ENCODE measurements at places on chromosomes 1 and 21.

- no peak for DNase-seq
These were observed 73.9 kb downstream of the PATJ start for GRCh38 chr1:61816191-61816590.

DNA sequence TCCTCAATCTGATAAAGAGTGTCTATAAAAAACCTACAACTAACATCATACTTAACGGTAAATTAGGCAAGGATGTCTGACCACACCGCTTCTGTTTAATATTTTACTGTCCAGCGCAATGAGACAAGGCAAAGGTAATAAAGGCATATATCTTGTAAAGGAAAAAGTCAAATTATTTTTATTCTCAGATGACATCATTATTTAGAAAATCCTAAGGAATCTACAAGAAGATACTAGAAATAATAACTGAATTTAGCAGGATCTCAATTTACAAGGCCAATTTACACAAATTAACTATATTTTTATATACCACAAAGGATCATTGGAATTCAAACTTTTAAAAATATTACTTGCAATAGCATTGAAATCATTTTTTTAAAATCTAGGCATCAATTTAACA is 29.4 kb downstream of the GJA4 start:
- DNase-seq: no peak

DNA sequence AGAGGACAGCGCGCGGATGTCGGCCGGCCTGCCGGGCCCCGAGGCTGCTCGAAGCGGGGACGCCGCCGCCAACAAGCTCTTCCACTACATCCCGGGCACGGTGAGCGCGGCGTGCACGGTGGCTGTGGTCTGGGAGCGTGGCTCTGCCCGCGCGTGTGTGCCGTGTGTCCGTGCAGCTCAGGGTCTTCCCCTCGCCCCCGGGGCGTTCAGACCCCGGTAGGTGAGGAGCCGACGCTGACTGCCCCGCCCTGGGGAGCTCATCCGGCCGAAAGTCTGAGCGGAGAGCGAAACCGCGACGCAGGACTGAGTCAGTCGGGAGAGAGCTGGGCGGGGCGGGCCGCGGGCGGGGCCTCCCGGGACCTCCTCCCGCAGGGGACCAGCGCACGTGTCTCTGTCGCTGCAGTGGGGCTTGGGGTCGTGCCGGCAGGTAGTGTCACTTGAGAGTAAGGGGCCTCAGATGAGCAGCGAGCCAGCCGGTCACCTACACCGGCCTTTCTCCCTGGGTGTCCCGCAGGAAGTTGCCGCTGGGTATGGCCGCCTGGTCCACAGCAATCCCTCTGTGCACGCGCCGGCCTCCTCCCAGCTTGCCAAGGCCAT is 520 bp downstream of the PLEKHN1 start:
- no peak for DNase-seq

GRCh38 chr1:232353001-232353400 is 276.9 kb downstream of the SIPA1L2 start:
- DNase-seq: no peak

DNA sequence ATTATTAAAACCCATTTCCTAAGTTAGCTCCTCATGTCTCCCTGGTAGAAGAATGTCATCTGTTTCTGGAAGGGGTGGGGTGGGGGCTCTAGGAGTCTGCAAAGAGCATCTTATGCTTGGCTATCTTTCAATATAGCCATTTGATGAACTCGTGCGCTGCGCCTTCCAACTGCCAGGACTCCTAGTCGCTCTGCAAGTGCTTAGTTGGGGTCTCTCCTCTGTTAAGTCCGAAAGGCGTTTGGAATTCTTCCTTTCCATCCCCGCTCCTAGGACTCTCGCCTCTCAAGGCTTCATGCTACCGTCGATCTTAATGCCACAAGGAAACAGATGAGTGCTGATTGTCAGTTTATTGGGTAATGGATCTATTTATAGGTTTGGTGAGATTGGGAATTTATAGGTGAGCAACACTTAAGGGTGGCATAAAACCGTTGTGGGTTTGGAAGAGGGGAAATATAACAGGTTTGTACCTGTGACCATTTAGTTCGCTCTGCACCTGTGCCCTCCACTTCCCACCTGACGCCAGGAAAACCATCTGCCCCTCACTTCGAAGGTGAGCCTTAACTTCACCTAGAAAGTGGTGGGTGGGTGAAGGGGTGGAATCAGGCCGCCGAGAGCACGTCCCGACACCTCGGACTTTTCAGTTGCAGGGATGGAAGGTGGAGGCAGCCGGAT is 1.1 kb downstream of the KCNH1 start:
- no peak for DNase-seq

GRCh38 chr1:235923466-235924021 is 56.8 kb upstream of the LYST start:
- no peak for DNase-seq

- DNase-seq: no peak
These were observed 6.5 kb upstream of the GRIK3 start for GRCh38 chr1:37040773-37041172.

- no peak for DNase-seq
These were observed 10.4 kb downstream of the LGALS8 start for GRCh38 chr1:236534151-236534651.

All from left kidney (tissue), 8 donors.